ENCODE measurements at places on chromosomes 7 and 10.

- no peak for DNase-seq
Measured at GRCh38 chr10:103124420-103125096, 68.5 kb downstream of the NT5C2 start.

DNA sequence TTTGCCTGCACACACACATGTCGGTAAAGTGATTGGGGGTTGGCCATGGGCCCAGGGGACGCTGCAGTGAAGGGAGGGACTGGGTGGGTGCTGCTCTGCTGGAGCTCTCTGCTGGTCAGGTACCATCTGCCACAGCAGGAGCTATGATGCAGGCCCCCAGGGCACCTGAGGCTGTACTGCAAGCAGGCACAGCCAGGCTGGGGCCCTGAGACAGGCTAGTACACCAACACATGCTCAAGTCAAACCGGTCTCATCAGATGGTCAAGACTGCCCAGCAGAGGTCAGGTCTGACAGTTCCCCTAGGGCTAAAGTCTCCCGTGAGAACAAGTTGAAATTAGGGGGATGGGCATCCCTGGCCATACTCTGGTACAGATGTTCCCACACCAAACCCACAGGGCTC, 118.3 kb upstream of the THSD7A start:
- no peak for DNase-seq

DNA sequence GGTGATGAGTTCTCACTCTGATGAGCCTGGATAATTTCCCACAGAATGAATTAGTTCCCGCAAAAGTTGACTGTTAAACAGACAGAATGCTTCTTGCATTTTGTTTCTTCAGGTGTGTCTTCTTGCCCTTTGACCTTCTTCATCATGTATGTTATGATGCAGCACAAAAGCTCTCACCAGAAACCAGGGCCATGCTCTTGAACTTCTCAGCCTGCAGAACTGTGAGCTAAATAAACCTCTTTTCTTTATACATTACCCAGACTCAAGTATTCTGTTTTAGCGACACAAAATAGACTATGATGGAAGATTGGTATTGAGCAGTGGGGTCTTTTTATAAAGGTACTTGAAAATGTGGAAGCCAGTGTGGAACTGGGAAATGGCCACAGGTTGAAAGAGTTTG, 95.2 kb upstream of the TNS3 start:
- DNase-seq, result no peak

- DNase-seq, result no peak
Measured at GRCh38 chr7:129055294-129055816, 444 bp upstream of the TNPO3 start.

DNA sequence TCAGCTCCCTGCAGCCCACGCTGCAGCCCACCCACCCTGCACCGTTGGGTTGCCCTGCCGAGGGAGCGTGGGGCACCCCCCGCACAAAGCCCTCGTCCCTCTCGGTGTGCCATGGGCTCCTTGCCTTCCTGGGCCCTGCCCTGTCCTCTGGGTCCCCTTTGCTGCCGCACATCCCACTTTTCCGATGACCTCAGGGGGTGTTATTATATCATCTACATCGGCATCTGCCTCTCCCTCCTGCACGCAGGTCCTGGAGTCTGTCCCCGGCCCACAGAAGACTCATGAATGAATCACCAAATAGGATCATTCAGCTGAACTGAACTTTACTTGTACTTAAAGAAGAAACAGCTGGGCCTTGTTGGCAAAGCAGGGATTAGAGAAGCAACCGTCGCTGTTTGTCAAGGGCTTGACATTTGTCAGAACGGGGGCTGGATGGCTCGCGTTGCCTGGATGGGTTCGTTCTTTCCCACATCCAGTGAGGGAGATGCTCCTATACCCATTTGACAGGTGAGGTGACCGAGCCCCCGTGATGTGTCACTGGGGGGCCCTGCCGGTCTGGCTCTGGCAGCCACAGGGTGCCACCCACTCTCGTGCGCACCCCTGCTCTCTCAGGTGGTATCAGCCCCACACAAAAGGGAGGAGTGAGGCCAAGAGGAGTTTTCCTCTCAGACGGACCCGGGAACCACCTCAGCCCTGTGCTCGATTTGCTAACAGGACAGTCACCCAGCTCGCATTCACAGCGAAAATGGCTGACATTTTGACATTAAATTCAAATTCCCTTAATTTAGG, 58.6 kb upstream of the EBF3 start:
- DNase-seq, result no peak

DNA sequence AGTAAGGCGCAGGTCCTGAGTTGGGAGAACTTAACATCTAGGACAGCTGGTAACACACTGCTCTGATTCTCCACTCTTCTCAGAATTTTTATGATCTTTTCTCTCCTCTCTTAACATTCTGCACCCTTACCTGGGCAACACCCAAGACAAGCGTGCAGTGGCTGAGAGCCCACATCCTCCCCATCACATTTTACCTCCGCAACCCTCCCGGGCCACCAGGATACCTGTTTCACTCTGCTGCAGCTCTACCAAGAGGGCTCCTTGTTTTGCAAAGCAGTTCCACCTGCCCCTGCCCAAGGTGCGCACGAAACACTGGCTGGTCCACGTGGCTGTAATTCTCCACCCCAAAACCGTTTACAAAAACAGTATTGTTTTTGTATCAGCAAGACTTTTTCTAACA, 81.5 kb downstream of the ITIH5 start:
- DNase-seq, result no peak

GRCh38 chr7:70573696-70574095, 558.2 kb upstream of the GALNT17 start:
- DNase-seq, result no peak

DNA sequence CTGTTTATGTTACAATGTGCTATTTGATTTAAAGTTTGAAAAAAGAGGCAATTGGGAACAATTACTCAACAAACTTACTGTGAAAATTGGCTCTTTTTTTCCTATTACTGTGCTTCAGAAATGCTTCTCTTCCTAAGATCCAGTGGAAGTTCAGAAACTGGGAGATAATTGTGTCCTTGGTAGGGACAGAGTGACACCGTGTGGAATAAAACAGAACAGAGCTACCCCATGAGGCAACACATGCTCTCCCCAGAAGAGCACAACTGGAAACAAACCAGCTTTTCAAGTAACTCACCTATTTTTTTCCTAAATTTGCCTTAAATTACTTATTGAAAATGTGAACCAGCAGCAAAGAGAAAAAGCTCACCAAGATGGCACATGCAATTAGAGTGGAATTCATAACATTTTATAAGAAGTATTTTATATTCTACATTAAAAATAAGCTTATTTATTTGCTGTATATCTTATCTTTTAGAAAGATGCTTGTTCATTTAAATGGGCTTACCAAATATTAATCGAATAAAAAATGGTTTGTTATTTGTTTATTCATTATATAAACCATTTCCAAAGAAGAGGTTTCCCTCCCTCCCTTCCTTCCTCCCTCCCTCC, 346.1 kb upstream of the ANKRD30A start:
- DNase-seq, result peak; percentile 82

- no peak for DNase-seq
Measured at GRCh38 chr7:30660331-30661255, 21.7 kb downstream of the CRHR2 start.

- DNase-seq, result no peak
Measured at GRCh38 chr10:63204667-63205391, 71.7 kb downstream of the NRBF2 start.

- no peak for DNase-seq
Measured at GRCh38 chr7:30915751-30916150, 4.1 kb downstream of the AQP1 start.

GRCh38 chr10:25390733-25391132, 215.9 kb downstream of the GPR158 start:
- no peak for DNase-seq

- DNase-seq, result no peak
Measured at GRCh38 chr10:3324612-3325038, 152.0 kb upstream of the PITRM1 start.

DNA sequence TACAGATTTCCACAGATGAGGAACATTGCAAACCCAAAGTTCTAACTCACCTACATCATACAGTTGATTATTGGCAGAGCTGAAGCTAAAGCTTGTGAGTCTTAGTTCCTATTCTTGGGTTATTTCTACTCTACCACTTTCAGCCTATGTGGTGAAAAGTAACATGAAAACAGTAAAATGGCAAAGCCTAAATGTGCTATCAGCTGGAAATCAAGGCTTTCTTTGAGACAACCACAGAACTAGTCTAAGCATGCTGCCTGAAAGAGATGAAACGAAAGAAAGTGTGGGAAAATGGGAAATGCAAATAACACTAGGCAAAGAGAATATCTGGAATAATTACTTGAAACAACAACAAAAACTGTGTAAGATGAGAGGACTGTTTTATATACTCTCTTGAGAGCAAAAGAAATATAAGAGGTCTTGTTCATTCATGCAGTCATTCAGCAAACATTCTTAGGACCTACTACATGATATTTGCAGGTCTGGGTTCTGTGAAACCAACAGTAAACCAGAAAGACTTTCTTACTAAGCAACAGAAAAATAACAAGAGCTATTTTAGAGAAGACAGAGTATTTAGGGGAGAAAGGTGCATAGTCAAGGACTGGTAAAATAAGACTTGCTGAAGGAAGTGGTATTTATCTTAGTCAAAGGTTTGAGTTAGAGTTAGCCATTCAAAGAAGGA, 437.1 kb downstream of the HTR7 start:
- DNase-seq, result no peak

- peak; percentile 10 for DNase-seq
Measured at GRCh38 chr7:20651960-20652544, 36.6 kb downstream of the ABCB5 start.

DNA sequence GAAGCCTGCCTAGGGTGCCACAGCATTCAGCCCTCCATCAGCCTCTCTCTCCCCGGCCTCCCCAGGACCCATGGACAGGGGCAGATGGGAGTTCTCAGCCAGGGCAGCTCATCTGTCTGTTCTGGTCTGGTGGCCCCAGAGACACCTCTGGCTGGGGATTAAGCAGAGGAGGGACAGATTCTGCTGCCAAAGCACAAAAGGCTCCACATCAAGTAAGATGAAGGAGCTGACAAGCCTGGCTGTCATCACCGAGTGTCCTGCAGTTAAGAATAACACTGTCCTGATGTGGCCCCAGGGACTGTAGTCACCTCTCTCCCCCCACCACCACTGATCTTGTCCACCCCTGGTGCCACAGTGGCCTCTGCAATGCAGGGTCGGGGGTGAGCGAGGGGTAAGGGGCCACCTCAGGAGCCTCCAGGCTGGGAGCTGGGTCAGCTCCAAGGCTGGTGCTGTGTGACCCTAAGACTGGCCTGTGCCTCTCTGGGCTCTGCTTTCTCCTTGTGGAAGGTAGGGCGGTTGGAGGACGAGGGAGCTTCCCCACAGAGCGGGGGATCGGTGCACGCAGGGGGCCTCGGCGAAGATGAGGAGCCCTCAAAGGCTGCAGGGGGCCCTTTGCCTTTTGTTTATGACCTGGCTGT, 18.7 kb downstream of the C10orf105 start:
- DNase-seq, result no peak

- peak; percentile 15 for DNase-seq
Measured at GRCh38 chr10:110268442-110268841, 36.3 kb downstream of the SMNDC1 start.

DNA sequence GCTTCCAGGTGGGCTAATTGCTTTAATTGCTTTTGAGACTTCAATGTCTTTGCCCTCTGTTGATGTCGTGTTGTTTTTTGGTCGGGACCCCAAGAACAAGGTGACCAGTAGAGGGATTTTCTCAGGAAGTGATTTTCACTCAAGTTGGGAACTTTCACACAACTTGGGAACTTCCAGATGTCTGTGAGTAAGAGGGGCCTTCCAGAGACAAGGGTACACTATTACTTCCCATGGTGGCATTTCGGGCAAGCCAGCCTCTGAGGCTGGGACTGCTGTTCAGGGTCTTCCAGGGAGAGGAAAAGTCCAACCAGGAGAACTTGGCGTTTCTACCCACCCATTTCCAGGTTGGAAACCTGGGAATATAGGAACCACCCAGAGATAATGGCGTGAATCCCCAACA, 170.0 kb upstream of the CDCA7L start:
- no peak for DNase-seq

- DNase-seq, result no peak
Measured at GRCh38 chr10:248307-248706, 113.1 kb downstream of the ZMYND11 start.

DNA sequence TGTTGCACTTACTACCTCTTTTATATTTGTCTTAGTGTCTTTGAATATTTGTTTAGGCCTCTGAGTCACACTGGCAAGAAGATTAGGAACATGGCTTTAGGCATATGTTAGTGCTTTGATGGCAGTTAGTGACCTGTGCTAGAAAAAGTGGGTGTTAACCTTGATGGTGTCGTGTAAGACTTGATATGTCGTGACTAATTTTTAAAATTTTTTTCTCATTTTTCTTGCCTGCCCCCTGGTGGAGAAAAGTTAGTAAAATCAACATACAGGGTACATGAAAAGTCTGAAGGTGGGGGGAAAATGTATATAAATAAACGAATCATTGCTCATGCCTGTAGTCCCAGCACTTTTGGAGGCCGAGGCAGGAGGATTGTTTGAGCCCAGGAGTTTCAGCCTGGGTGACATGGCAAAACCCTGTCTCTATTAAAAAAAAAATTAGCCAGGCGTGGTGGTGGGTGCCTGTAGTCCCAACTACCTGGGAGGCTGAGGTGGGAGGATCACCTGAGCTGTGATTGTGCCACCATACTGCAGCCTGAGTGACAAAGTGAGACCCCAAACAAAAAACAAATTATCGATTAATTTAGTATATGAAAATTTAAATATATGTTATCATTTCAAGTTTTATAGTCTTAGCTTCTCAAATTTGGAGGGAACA, 44.6 kb downstream of the TAX1BP1 start:
- no peak for DNase-seq

- DNase-seq, result no peak
Measured at GRCh38 chr10:33071857-33072256, 113.8 kb upstream of the ITGB1 start.

DNA sequence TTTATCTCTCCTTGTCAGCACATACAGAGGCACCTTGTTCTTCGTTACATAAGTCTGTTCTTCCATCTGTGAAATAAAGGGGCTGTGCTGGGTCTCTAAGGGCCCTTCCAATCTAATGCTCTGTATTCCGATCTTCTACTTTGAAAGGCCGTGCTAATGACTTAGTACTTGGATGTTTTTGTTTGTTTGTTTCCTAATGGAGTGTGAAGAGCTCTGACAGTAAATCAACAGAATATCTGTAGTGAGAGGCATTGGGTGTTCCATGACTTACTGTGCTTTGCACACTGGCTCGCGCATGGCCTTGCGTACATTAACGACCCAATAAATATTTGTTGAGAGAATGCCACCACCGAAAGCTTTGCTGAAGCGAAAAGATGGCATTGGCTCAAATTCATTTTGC, 162.1 kb downstream of the CHN2 start:
- no peak for DNase-seq
